NCI-H774 (cell line): ENCODE measurements at places on chromosomes 1 and 21.
A peak's percentile ranks its signal among the peaks of the same experiment; 100 is the strongest.

DNA sequence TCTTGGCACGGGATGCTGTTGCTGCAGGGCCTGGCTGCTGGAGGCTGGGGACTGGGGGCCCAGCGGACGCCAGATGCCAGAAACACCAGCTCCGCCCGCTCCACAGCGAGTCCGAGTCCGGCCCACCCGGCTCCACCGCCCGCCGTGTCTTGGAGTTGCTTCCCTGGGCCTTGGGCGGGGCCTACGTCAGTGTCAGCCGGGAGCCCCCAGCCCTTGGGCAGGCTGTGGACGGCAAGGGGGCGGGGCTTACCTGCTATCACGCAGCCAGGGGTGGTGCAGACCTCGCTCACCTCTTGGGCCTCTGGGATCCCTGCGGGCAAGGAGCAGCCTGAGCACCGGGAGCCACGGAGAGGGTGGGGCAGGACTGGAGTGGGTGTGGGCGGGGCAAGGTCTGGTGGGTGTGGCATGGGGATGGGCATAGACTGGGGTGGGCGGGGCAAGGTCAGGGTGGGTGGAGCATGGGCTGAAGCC lies 21.8 kb downstream of the MMEL1 start:
- DNase-seq = peak; percentile 5

GRCh38 chr1:38332649-38333310 lies 286.2 kb upstream of the POU3F1 start:
- DNase-seq = no peak

- DNase-seq = no peak
These were observed 69.3 kb upstream of the ANGPTL3 start for GRCh38 chr1:62528015-62528414.

GRCh38 chr1:59125154-59125553 lies 171.7 kb upstream of the FGGY start:
- DNase-seq = no peak

GRCh38 chr1:245870698-245871097 lies 636.4 kb downstream of the SMYD3 start:
- DNase-seq = no peak

- DNase-seq = no peak
These were observed 12.6 kb downstream of the ZYG11B start for GRCh38 chr1:52738893-52739292.

DNA sequence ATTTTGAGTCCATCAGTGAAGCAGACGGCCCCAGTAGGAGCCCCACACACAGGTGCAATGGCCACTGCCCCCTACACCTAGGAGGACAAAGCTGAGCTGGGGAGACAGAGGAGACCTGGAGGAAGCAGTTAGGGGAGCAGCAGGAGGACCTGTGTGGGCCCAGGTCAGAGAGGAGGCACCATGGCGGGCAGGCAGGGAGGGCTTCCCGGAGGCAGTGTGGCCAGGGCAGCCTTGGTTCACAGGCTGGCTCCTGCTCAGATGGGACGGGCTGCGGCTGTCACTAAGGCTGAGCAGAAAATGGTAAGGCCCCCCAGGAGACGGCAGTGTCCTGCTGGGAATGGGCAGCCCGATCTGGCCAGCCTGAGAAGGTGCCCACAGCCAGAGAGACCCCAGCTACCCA lies 15.4 kb downstream of the MEGF6 start:
- DNase-seq = no peak

DNA sequence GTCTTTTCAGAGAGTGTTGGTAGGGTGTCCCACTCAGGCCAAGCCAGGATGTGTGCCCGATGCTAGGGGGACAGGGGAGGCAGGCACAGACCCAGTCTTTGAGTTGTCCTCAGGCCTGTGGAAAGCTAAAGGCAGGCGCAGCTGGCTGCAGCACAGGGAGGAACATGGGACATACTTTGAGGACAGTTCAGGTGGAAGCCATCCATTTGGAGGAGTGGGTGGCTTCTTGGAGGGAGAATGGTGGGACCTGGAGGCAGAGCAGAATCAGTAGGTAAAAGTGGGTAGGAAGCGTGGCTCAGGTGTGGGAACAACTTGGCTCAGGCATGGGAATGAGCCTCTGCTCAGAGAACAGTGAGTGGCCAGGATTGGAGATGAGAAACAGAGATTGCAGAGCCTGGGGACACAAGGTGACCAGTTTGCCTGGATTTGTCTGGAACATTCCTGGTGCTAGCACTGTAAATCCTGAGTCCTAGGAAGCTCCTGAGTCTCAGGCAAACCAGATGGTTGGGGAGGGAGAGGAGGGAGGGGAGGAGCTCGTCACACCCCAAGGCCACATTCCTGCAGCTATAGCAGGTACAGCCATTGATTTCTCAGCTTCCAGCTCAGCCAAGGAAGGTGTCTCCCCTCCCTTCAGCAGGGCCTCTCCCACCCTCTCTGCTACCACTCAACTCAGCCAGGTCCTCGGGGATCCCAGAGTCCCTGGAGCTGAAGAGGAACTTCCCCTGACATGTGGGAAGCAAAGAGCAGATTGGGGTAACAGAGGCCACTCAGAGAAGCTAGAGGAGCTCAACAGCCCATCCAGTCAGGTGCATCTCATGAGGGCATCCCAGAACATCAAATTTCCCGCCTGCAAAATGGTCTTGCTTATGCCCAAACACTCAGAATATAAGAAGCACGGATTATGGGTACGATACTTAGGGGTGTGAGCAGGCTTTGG lies 65.2 kb upstream of the TINAGL1 start:
- no peak for DNase-seq

GRCh38 chr1:10646347-10646861 lies 150.0 kb downstream of the CASZ1 start:
- DNase-seq = no peak

DNA sequence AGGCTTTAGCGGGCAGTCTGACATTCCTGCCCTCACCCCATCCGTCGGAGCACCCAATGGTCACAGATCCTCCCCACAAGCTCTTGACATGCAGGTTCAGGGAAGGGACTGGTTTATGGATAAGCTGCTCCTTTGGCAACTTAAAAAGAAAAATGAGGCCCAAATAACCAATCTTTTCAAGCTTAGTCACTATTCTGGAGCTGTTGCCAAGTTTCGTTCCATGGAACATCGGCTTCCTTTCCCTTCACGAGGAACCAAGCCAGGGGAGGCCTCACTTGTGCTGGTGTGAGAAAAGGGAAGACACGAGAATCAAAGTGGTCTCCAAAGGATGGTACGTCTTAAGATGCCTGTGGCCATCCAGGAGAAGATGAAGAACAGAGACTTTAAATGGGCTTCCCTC lies 46.1 kb upstream of the LPAR3 start:
- DNase-seq = no peak

DNA sequence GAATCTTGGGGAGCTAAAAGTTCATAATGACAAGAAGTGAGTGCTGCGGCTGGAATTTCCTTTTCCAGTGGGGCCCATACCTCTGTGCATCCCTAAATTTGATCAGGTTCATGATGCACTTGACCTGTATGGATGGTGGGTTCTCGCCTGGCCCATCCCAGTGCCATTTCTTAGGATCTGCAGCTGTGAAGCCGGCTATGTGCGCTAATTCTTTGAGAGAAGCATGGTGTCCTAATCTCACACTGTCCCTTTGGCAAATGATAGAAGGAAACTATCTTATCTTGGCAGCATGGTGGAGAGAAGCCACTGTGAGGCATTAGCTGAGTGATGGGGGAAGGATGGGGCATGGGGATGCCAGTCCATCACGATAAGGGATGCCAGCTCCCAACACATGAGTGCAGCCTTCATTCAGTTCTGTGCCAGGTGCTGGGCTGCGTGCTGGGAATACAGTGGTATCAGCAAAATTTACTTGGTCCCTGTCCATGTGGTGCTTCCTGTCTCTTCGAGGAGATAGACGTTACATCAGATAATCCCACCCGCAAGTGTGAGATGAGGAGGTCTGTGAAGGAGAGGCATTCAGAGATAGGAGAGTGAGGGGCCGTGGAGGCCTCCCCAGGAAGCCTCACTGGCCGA lies 30.5 kb downstream of the STUM start:
- no peak for DNase-seq

- DNase-seq = no peak
These were observed 201.8 kb upstream of the B3GALT2 start for GRCh38 chr1:193388165-193388564.

DNA sequence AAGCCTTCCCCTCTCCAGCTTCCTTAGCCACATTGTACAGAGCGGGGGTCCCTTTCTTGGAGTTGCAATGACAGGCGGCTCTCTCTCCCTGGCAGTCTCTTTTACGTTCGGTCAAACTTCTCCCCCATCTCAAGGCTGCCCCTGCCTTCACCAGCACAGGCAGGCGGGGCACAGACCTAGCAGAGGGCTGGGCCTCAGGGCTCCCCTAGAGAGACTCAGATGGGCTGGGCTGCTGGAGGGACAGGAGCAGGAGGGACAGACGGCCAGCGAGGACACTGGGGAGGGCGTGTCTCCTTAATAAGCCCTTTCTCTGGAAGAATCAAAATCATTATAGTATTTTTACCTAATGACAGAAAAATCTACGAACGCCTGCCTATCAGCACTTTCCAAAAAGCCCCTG lies 79.6 kb downstream of the CASZ1 start:
- no peak for DNase-seq

- no peak for DNase-seq
These were observed 3.1 kb downstream of the PBX1 start for GRCh38 chr1:164562061-164562460.

DNA sequence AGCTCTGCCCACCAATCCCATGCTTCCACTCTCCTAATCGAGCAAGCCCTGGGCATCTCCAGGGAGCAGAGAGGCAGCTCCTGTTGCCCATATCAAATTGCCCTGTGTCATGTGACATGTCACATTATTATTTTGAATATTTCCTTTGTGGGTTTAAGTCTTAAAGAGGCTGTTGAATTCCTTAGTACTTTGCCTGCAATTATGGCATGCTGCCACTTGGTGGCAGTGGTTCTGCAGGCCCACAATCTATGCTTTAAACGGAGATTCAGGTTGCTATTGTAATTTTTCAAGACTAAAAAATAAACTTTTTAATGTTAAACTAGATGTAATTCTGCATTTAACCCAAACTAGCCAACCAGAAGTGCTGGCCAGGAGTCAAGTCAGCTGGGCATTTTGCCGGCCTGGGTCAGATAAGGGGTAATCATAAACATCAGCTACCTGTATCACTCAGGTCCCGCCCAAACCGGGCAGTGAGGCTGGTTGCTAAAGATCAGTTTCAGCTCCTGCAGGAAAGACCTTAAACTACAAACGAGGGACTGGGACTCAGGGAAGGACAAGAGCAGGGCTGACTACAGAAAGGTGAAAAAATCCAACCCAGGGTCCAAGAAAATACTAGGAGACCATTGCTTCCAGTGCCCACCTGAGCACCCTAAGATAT lies 37.3 kb upstream of the ARHGEF16 start:
- DNase-seq = no peak

DNA sequence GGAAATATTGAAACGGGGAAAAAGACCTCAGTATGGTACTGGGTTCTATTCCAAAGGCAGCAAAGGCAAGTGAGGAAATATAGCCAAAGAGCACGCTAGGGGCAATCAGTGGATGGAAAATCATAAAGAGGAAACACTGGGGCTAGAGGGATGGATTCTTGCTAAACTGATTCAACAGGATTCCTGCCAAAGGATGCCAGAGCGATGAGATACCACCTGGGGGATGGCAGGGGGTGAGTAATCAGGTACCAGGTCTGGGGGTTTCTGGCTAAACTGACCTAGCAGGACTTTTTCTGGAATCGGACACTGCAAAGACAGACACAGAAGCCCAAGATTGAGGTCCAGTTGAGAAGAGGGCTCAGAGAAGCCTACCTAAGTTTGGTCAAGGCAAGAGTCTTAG lies 6.7 kb downstream of the CHI3L2 start:
- no peak for DNase-seq

GRCh38 chr1:163300568-163300967 lies 21.2 kb upstream of the NUF2 start:
- DNase-seq = no peak

DNA sequence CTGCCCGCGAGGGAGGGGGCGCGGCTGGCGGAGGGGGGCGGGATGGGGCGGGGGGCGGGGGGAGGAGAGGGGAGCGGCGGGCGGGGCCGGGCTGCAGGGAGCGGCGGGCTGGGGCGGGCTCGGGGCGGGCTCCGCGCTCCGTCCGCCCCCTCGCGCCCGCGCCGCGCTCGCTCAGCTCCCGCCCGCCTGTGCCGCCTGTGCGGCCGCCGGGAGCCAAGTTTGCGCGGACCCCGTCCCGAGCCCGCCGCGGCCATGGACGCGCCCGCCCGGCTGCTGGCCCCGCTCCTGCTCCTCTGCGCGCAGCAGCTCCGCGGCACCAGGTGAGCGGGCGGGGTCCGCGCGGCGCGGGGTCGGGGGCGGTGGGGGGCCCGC lies at the start of gene GABRD:
Gene GABRD (plus strand): TSS at position 174 of the 372 bp plus-strand sequence. CDS start 79 bp downstream, at position 253.
- DNase-seq = no peak

- DNase-seq = no peak
These were observed 64.3 kb downstream of the ANKRD13C start for GRCh38 chr1:70290218-70290617.

DNA sequence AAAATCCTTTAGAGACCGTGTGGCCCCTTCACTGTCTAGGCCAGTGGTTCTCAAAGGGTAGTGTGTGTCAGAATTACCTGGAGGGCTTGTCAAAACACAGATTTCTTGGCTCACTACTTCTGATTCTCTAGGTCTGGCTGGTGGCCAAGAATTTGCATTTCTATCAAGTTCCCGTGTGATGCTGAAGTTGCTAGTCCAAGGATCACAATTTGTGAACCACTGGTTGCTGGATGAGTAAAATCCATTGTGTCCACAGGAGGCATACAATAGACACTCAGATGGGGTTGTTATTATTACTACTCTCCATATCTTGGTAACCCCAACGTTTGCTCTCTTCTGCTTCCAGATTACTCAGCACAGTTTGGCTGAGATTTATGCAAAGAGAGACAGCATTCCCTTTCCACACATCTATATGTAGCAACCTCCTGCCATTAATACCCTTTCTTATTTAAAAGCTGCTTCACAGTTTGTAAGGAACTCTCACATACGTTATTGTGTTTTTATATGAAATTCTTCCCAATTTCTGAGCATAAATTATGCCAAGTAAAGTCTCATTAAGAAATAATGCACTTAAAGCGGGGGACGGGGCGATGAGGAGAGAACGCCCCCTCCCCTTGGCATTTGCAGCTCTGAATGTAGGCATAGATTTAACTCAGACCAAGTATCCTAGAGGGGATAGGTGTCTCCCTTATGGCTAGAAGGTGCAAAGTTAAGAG lies 720 bp upstream of the TMCC2 start:
- no peak for DNase-seq

GRCh38 chr1:35756064-35756463 lies 13.7 kb downstream of the CLSPN start:
- DNase-seq = no peak

- DNase-seq = no peak
These were observed 98.1 kb upstream of the GUCA2B start for GRCh38 chr1:42055061-42055460.

GRCh38 chr1:152436593-152437496 lies 22.8 kb upstream of the CRNN start:
- no peak for DNase-seq

DNA sequence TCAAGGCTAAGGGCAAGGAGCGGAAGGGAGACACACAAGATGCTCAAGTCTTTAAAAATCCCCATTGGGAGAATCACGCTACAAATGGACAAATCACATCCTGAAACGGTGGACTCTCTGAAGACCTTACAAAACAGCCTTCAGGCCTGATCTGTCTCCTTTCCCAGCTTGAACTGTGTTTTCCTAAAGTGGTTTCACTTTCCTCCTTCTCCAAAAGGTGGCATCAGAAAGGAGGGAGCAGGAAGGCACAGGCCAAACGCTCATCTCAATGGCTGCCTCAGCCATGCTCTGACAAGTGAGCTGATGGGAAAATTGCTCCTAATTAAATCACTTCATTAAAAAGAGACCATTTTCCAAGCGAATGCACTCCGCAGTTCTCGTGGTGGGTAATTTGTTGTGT lies 47.7 kb downstream of the UTP25 start:
- peak; percentile 53 for DNase-seq

GRCh38 chr1:208743361-208743760 lies 499.2 kb upstream of the PLXNA2 start:
- no peak for DNase-seq

- DNase-seq = no peak
These were observed 75.7 kb upstream of the WLS start for GRCh38 chr1:68308034-68308433.
